Esophagus squamous epithelium (tissue), 5 donors: ENCODE measurements at places on chromosomes 7 and 10. TPM values are rescaled to one million over a fixed set of nuclear protein-coding genes. Genes with fewer than 3 reads are reported as not detected.

GDF2 gene
- not detected for total RNA-seq

LIPA gene
- 64.1 TPM for total RNA-seq

FBXO24 gene
- 0.19 TPM for total RNA-seq

ADIRF gene
- total RNA-seq, result 29.8 TPM

PBLD gene
- total RNA-seq, result 1.9 TPM

STMP1 gene
- 22.9 TPM for total RNA-seq

TFPI2 gene
- total RNA-seq, result 1.9 TPM

TAS2R39 gene
- total RNA-seq, result not detected

- no peak for DNase-seq
Measured at GRCh38 chr10:113680190-113681111, 739 bp downstream of the CASP7 start.

DNA sequence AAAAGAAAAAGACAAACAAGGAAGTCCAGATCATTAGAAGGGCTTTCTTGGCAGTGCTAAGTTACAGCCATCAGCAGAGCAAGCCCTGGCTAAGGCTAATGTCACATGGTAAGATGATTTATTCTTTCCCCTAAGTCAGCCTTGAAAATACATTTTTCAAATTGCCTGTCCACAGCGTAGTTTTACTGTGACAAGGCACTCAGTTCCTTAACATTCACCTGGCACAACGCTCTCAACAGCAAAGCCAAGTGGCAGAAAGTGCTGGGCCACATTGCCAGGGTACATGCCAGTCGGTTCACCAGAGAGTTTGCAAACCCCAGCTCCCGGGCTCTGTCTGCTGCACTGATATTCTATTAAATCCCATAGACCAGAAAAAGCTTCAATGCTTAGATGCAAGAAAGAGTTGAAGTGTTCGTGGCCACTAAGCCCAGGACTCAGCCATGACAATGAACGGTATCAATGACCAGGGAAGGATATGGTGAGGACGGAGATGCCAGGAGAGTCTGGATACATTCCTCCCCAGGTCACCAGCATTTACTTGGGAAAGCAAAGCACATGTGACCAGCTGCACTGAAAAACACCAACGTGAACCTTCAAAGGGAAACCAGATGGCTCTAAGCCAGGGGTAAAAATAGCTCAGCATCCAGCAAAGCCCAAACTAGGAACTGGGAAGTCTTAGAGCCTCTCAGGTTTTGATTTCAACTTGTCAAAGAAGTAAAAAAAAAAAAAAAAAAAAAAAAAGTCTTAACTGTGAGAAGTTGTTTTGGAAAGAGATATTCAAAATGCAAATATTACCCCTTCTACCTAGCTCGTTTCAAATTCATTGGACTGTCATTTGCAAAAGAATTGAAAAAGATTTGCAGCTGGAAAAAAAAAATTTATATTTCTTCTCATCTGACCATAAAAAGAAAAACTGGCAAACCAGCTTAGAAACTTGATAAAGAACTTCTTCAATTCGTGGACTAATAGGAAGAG lies 23.9 kb upstream of the MPP7 start:
- no peak for DNase-seq

GRCh38 chr7:15954671-15955354 lies 268.3 kb upstream of the MEOX2 start:
- DNase-seq, result no peak

GRCh38 chr7:94584113-94584512 lies 71.8 kb downstream of the SGCE start:
- no peak for DNase-seq

GRCh38 chr10:51297438-51297837 lies 223.2 kb downstream of the PRKG1 start:
- DNase-seq, result no peak

- DNase-seq, result no peak
Measured at GRCh38 chr10:44306762-44307161, 78.1 kb downstream of the CXCL12 start.

DNA sequence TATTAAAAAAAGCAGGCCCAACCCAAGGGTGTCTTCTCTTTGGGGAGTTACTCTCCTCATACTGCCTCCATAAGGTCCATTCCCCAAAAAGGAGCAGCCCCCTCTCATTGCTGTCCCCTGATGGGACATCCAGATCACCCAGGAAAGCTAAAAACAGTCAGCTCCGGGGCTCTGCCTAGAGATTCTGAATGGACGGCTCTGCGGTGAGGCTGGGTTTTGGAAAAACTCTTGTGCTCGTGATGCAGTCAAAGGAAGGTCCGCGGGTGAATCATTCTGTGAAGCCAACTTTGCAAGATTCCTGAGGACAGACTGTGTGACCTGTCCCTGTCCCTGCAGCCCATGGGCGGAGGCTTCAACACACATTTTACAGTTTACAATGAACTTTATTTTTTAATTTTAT lies 351.5 kb downstream of the TYW1 start:
- DNase-seq, result no peak

- DNase-seq, result peak; percentile 59
Measured at GRCh38 chr10:80498833-80499741, 38.6 kb upstream of the SH2D4B start.

- no peak for DNase-seq
Measured at GRCh38 chr7:126806614-126807013, 446.1 kb downstream of the GRM8 start.

GRCh38 chr7:38846280-38846679 lies 62.7 kb downstream of the VPS41 start:
- DNase-seq, result no peak

- DNase-seq, result no peak
Measured at GRCh38 chr10:1251769-1252168, 195.6 kb downstream of the WDR37 start.

GRCh38 chr7:67659091-67659490 lies 662.5 kb downstream of the TYW1 start:
- DNase-seq, result no peak

- no peak for DNase-seq
Measured at GRCh38 chr7:157352516-157352915, 15.7 kb downstream of the DNAJB6 start.

DNA sequence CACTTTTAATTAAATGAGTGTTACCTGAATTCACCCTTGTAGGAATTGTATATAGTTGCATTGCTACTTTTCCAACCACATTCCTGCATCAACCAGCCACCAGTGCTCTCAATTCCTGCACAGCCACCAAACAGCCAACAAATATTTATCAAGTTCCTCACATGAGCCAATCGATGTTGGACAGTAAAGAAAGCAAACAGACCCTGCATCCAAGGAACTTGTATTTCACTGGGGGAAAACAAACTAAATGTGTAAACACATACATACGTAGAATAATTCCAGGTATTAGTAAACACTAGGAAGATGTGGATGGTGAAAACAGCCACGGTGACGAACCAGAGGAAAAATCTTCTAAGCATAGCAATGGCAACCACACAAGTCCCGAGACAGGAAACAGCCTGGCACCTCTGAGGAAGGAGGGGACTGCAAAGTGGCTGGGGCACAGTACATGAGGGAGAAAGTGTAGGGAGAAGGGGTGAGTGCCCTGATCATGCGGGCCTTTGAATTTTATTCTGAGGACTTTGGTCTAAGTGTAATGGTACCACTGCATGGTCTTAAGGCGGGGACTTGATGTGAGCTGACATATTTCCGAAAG lies 111.2 kb downstream of the XRCC2 start:
- no peak for DNase-seq

DNA sequence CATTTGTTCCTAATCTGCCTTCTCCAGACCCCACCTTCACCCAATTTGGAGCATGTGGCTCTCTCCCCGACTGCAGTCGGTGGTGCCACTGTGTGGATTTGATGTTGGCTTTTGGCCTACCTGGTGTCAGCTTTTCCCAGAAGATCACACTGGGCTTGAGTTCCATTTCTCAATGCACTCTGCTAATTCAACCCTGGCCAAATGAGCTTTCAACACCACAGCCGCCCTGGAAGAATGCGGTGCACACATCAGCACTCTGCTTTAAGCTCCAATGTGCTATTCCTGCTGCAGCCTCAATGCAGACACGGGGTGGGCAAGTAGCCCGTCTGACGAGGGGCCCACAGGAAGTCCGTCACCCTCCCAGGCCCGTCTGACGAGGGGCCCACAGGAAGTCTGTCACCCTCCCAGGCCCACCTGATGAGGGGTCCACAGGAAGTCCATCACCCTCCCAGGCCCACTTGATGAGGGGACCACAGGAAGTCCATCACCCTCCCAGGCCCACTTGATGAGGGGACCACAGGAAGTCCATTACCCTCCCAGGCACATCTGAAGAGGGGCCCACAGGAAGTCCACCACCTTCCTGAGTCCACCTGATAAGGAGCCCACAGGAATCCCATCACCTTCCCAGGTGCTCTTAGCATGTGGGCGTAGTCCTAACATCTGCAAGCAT lies 64.4 kb downstream of the ASB13 start:
- DNase-seq, result no peak

DNA sequence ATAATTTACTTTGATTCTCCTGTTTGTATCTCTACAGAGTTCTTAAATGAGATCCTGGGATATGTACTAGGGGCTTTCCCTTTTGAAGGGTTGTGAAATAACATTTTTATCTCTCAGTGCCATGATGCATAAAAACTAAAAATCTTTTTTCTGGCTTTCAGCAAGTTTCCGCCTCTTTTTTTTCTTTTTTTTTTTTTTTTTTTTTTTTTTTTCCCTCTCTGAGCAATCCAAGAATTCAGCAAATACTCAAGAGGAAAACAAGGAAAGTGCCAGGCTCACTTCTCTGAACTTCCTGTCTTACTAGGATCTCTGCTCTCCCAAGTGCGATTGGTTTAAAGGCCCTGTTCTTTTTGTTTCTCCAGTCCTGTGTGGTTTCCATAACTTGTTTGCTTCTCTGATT lies 79.9 kb downstream of the HYCC1 start:
- DNase-seq, result no peak

DNA sequence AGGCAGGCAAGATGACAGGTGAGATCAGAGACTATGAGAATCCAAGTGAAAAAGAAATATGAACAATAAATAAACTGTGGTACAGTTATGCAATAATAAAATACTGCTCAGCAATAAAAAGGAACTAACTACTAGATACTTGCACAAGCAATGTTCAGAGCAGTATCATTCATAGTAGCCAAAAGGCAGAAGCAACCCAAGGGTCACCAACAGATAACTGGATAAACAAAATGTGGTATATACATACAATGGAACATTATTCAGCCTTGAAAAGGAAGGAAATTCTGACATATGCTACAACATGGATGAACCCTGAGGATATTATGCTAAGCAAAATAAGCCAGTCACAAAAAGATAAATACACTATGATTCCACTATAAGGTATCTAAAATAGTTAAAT lies 76.9 kb upstream of the KCNIP2 start:
- no peak for DNase-seq

DNA sequence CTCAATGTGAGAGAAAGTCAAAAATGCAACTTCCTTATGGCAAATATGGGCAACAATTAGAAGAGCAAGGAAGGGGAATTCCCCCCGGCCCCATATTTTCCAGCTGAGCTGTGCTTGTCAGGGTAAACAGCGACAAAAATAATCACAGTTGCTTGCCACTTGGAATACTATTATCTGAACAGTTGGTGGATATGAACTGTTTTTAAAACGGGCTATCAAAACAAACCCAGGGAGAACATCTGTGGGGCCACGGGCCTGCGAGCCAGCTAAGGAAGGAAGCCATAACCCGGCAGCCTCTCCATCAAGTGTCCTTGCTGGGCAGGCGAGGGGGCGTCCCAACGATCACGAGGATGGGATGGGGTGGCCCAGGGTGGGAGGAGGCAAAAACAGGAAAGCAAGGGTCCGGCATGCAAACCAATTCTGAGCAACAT lies 228.4 kb downstream of the ARHGAP12 start:
- DNase-seq, result no peak

DNA sequence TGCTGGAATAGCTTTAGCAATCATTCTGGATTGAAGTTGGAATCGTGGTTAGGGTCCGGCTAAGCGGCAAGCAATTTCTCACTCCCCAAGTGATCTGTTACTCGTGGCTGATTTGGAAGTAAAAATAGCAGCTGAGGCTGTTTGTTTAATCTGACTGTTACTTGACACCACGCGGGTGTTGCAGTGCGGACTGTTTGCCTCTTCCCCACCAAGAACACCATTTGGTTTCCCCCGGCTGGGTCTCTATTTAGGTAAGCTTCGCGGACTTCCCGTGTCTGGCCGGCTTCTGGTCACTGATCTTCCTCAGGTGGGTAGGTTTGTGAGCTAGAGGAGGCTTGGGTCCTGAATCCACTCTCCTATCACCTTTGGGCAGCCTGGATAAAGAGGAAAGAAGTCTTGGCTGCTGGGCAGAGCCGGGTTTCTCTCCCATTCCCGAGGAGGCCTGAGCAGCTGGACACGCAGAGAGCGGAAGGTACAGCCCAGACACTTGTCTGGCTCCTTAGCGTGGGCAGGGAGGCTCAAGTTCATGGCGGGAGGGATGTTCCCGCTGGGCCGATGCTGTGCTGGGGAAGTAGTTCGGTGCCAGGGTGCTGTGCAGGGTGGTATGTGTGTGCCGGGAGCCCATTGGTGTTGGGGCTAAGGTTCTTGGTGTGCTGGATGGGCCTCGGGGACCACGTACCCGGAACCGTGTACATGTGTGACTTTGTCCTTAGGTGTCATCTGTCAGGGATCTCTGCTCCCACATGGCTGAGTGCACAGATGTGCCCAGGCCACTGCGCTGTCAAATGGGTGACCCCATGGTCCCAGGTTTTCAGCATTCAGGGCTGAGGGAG lies at the start of gene C10orf71:
Gene C10orf71 (plus strand): TSS at position 188 of the 833 bp plus-strand sequence. CDS start 23,376 bp downstream, outside the sequence.
- DNase-seq, result no peak

DNA sequence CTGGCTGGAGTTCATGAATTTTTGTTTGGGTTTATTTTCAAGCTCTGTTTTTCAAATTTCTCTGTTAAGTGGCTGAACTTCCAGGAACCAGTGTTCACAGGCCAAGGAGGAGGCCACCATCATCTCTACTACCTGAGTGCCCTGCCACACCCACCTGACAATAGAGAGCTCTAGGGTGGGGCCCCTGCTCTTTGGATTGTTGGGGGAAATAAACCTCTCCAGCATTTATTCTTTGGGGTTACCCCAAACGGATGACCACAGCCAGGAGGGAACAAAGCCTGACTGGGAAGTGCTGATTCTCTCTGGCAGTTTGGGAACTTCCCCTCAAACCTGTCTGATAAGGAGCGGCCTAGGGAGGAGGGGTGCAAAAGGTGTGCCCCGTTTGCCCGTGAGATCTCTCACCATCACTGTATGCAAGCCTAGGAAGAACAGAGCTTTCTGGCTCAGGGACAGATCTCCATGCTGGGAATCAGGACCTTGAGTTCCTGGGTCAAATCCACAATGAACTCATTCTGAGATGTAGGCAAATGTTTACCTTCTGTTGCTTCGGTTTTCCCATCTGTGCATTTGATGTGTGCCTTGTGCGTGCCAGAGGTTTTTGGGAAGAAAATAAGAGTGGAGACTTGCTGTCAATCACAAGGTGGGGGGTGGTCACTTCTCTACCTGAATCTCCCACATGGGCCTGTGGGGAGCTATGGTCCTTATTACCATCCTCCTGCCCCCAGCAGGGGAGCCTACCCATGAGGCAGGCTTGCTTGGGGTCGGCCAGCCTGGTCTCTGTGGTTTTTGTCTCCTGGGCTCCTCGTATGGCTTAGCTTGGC lies 27.7 kb upstream of the PDCD4 start:
- no peak for DNase-seq
